ENCODE measurements at places on chromosomes 1 and 21.
A peak's percentile ranks its signal among the peaks of the same experiment; 100 is the strongest.

DNA sequence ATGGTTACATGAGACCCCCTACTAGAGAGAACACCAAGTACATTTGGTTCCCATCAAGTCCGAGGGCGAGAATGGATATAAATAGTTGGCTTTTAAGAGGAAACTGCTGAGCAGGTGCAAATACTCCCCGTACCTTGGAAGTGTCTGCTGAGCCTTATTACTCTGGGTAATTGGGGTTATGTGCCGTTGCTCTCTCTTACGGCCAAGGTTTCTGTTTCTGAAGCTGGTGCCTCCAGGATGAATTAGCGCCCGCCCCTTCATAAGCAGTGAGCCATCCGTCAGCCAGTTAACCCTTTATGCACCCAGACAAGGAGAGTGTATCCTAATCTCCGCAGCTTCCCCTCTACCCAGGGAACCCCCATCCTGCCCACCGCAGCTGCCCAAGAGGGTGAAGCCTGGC, 90.4 kb upstream of the AJAP1 start:
- DNase-seq = no peak

DNA sequence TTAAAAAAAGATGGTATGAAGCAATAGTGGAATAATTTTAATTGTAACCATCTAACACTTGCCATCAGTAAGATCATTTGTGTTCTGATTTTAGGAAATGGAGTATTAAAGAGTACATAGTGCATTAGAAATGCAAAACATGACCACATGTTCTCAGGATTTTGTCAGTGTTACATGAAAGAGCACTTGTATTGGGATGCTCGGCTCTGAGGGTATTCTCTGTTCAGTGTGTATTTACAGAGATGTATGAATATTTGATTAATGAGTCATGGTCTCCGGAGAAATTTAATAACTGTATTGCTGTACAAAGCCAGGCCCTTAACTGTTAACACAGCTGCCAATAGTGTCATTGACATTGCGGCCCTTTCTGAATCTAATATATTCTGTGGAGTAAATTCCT, 91.7 kb downstream of the ATG4C start:
- no peak for DNase-seq

DNA sequence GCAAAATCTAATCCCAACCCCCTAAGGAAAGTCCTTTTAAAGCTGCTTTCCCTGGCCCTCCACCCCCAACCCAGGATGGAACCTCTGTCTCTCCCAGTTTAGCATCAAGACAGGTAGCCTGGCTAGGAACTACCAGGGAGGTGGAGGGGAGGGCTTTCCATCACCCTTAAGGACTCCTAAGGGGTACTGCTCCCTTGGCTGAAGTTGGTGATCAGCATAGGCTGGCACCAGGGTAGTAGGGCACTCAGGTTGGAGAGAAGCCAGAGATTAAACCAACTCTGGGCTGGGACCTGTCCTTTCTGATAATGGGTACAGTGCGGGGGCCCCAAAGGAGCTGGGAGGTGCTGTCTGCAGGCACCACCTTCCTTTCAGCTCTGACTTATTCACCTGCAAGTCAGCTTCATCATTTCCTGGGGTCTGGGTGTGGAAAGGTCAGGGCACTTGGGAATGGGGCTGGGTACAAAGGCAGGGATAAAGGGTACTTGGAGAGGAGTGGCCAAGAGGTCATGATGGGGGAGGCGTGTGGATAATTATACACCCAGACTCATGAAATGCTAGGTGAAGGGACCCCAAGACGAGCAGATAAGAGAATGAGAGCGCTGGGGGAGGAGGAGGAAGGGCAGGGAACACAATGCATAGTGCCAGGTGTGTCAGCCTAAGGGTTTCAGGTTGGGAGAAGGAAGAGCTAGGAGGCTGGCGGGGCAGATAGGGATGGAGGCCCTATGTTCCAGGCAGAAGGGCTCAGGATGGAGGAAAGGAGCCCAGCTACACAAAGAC, 1.2 kb downstream of the ARHGEF2 start:
- no peak for DNase-seq

- DNase-seq = no peak
Measured at GRCh38 chr1:31038360-31038759, 27.2 kb downstream of the PUM1 start.

DNA sequence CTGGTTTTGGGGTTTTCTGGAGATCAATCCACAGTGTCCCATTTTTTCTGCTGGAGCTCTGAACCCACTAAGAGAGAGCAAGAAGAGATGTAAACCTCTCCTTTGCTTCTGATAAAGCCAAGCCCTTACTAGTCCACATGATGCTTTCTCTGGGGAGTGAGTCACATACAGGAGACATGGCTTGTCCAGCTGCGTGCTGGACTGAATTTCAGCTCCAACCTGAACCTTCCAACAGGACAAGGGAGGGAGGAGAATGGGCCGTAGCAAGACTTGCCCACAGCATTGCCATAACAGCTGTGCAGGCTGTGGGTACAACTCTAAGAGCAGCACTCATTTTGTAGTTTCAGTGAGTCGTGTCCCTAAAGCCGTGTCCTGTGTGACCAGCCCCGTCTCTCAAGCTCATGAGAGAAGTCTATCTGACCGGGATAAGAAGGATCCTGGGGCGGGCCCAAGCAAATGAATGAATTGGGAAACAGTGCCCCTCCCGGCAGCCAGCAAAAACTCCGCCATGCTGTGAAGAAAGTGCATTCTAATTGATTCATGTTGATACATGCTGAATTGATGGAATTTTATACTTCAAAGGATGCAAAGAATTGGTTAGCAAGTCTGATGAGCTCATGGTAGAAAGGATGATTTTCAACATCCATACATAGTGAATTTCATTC, 195.2 kb downstream of the GABPA start:
- DNase-seq = no peak

DNA sequence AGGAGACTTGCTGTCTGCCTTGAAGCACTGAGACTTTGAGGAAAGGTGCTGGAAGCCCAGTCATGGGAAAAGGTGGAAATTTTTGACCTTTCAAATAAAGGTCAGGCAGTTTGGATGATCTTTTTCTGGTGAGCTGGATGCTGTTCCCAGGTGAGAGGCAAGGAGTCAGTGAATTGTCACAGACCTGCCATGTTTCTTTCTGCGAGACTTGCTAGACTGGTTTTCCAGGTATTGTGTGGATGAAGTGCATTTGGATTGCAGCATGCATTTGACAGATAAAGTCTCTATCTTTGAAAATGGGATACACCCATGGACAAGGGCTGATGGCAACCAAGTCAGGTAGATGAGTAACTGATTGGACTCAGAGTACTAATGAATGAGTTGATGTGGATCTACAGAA, 65.7 kb upstream of the NHLH2 start:
- DNase-seq = no peak

GRCh38 chr21:39972471-39972870, 105.2 kb downstream of the PCP4 start:
- DNase-seq = no peak

DNA sequence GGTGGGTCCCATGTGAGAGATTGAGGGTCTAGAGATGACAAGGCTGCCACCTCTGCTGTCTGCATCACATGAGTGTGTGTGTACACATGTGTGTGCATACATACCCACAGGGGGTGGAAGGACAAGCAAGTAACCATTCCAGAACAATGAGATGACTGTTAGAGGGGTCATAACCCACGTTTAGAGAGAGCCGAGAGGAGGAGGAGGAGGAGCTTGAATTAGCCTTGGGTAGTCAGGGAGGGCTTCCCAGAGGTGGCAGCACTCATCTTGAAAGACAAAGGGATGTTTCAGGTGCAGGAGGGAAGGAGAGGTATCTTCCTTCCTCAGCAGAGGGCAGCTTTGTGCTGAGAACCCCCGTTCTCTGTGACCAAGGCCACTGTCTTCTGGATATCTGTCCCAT, 21.3 kb downstream of the TNFRSF1B start:
- no peak for DNase-seq

DNA sequence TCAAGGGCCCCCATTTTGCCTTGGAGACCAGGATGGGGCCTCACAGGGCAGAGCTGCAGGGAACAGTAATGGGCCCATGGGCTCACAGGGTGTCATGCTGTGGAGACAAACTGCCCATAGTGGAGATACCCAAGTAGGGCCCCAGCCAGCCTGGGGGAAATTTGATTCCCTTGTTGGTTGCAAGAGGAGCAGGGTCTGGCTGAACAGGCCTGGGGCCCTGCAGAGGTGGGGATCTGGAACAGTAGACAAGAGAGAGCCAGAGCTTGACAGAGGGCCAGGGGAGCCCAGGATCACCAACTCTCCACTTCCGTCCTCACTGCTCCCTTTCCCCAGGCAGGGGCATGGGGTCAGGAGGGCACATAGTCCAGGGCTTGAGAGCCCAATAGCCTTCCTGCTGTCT, 8.7 kb downstream of the S100B start:
- no peak for DNase-seq

DNA sequence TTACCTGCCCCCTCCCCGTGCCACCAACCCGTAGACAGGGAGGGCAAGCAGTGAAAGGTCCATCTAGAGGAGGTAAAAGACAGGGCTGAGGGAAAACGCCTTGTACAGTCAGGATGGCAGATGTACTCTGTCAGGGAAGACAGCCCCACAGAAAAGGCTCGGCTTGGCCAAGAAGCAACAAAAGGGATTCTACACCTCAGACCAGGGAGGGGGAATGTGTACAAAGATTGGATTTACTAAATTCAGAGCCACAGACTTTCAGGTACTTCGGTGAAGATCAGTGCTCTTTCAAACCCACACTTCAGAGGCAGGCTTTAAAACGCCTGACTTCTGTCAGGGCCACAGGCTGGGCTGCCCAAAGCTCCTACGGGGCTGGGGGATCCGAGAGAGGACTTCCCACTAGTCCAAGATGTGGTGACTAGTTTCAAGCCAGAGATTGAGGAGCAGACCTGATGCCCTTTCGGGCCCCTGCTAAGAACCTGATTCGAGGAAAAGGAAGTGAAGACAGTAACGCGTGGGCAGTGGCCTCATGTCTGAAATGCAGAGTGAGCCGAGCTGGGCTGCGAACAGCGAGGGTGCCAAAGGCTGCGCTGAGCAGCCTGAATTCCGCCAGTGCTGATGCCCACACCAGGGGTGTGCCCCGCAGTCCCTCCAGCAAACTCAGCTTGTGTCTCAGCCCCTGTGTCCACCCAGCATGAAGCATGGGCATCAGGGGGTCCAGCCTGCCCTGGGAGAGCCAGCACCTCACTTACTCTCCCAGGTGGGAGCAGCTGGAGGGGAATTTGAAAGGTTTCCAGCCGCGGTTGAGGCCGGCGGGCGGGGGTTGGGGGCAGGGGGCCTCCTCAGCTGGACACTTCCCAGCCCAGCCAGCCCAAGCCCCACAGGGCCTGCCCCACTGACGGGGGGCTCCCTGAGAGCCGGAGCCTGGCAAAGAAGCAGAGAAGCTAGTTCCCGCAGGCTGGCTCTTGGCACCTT, 36.2 kb downstream of the KIAA1614 start:
- DNase-seq = no peak

DNA sequence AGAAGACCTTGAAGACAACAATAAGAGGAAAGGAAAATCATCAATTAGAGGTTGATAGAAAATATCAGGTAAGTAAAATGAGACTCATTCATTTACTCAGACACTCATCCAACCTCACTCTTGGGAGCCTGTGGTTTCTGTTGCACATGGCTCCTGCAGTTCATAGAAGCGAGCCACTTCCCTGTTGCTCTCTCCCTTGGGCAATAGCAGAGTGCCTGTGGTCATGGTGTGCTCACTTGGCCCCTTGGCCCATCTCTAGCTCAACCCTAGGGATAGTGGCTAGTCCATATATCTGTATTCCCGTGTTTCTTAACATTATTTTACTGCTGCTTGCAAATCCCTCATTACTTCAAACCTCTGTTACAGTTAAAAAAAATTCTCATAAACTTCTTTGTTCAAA, 368.6 kb downstream of the PTPRC start:
- DNase-seq = no peak

- no peak for DNase-seq
Measured at GRCh38 chr21:15240848-15241247, 176.0 kb upstream of the NRIP1 start.

DNA sequence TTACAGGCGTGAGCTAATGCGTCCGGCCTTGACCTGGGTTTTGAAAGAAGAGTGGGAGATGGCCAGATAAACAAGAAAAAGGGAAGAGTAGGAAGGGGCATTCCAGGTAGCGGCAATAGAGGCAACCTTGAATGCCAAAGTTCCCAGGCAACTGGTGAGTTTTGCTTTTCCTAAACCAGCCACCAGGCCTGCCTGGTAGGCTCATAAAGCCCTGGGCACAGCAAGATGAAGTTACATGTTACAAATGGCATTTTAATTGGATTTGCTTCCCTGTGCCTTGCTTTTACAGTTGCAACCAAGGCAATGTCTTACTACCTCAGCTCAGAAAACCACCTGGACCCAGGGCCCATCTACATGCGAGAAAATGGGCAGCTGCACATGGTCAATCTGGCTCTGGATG, 5.5 kb downstream of the LRRC42 start:
- no peak for DNase-seq

GRCh38 chr1:19850214-19850613, 32.0 kb upstream of the OTUD3 start:
- no peak for DNase-seq

DNA sequence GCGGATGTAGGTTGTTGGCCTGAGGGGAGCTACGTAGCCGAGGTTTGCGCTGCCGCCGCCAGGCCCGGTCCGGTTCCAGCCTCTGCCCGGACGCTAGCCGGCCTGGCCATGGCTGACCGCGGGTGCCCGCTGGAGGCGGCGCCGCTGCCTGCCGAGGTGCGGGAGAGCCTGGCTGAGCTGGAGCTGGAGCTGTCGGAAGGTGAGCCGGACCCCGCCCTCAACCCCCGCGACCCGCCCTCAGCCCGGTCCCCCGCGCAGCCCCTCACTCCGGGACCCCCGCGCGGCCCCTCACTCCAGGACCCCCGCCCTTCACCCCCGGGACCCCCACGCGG, 299 bp downstream of the DIP2A start:
- no peak for DNase-seq

- no peak for DNase-seq
Measured at GRCh38 chr1:192629612-192630011, 6.3 kb upstream of the RGS13 start.

- no peak for DNase-seq
Measured at GRCh38 chr1:51727366-51727765, 110.5 kb downstream of the OSBPL9 start.

GRCh38 chr1:204711947-204712701, 26.6 kb upstream of the LRRN2 start:
- no peak for DNase-seq

DNA sequence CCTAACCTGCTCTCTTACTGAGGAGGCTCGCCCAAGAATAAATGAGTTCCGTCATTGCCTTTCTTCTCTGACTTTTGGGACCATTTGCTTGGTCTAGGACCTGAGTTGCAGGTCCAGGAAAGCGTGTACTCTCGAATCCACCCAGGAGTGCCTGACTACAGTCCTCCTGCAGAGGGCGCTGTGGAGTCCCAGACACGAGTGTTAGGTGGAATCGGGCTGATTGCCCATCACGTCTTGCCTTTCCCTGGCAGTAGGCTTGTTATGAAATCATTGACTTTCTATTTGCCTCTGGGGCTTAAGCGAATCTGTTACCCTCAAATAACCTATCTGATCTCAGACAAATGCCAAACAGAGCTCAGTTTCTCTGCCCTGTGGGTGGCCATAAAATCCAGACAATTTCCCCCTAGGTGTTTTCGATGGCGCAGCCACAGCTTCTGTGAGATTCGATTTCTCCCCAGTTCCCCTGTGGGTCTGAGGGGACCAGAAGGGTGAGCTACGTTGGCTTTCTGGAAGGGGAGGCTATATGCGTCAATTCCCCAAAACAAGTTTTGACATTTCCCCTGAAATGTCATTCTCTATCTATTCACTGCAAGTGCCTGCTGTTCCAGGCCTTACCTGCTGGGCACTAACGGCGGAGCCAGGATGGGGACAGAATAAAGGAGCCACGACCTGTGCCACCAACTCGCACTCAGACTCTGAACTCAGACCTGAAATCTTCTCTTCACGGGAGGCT, at the start of gene IL20:
Gene IL20, plus strand, starts transcription at position 685 of the 733 bp plus-strand sequence. CDS start 230 bp downstream, outside the sequence.
- DNase-seq = peak; percentile 31

Measured in GM12878 (cell line).